ENCODE measurements at places on chromosomes 12 and 14.

DNA sequence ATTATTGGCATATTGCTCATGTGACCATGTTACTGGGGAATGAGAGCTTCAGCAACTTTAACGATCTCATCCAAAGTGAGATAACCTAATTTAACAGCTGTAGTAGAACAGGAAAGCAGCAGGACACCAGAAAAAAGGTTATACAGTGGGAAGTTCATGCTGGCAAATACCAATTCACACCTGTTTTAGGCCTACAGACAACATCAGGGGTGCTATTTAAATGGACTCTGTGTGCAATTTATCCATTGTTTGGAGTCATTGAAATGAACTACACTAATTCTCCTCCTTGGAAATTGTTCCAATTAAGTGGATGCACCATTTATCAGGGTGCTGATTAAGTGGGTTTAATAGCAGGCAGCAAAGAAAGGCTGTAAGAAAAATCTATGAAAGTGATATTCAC, 424.4 kb upstream of the LMO3 start:
- DNase-seq: no peak

DNA sequence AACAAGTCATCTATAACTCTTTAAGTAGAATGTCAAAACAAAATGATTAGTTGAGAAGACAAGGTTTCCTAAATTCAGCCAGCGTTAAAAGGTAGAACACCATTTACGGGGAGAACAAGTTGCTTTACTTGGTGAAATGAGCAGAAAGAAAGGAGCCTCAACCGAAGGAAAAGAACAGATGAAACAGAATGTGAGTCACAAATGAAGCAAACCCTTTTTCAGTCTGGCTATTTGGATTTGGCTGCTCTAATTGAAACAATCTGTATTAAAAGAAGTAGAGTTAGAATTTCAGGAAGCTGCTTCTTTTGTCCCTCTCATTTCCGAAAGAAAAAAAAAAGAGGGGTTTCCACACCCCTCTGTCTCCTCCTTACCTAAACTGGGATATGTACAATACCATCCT, 34.6 kb downstream of the CEP128 start:
- DNase-seq: no peak

DNA sequence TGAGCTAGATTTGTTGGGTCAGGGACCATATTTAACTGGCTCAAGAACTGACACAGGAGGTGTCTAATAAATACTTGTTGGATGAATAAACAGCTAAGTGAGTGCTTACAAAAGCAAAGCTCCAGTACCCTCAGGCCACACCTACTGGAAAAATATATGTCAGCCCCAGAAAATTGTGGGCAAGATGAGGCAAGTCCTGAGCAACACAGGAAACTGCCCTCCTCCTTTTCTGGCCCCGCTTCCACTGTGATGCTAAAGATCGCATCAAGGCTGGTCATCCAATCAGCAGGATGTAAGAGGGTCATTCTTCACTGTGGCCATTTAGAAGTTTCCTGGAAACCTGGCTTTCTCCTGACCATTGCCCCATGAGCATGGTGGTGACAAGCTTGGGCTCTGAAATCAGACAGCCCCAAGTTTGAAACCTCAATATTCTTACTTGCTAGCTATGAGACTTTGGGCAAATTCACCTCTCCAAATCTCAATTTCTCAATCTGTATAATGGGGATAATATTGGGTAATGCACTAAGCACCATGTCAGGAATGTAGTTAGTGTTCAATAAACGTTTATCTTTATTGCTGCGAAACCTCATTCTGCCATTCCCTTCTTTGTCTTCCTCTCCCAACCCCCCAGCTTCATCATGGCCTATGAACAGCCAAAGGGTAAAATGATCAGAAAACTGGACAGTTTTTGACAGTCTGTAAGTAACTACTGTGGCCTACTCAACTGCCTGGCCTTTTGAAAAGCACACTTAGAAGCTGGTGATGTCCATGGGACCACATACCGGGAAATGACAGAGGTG, 139.3 kb upstream of the PZP start:
- DNase-seq: no peak

DNA sequence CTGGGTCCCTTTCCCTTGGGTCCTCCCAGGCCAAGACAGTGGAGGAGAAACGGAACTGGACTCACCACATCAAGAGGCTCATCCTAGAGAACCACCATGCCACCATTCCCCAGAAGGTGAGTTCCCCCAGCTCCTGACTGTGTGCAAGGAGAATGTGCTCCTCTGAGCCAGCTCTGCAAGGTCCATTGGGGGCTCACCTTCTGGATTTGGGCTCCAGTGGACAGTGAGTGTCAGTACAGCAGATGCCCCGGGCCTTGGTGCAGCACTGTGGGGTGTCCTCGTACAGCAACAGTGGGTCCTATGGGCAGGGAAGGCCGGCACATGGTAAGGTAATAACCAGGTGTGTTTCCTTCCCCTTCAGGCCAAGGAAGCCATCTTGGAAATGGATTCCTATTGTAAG, 27.8 kb downstream of the PLEKHG3 start:
- DNase-seq: no peak

- no peak for DNase-seq
Observed at GRCh38 chr14:71060274-71060673, 153.0 kb downstream of the PCNX1 start.

GRCh38 chr14:68577802-68578541, 214.9 kb downstream of the ZFP36L1 start:
- DNase-seq: no peak

GRCh38 chr14:97198813-97199212, 401.6 kb downstream of the VRK1 start:
- no peak for DNase-seq

GRCh38 chr12:62866451-62867082, 68.4 kb downstream of the PPM1H start:
- DNase-seq: no peak

DNA sequence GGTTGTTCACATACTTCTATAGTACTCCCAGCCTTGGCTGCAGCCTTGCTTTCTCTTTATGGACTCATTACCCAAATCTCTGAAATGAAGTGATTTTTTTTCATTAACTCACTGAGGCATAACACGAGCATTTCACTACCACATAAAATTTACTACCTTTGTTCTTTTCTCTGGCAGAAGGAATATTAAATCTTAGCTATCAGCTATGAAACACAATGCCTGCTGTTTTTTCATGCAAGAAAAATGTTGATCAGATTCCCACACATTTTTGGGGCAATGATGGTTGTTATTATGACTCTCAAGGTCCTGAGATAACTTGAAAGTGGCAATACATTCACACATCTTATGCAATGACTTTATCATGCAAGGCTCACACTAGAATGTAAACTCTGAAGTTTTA, 225.3 kb upstream of the ATP2B1 start:
- DNase-seq: no peak

- no peak for DNase-seq
Observed at GRCh38 chr12:108694812-108695278, 36.5 kb downstream of the CORO1C start.

GRCh38 chr12:114821570-114821969, 137.6 kb upstream of the TBX3 start:
- DNase-seq: no peak

DNA sequence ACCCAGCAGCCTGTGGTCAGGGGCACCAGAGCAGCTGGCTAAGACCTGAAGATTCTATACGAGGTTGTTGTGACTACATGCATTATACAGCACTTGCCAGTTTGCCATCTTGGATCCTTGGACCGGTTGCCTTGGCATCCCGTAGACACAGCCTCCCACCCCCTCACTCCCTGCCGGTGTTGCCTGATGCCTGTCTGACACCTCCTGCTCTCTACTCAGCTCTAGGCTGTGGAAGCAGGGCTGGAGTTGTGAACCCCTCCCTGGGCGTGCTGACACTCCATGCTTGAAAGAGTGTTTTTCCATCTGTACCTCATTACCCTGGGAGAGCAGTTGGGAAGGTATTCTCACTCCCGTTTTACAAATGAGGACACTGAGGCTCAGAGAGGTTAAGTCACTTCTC, 2.5 kb downstream of the CHGA start:
- DNase-seq: no peak

DNA sequence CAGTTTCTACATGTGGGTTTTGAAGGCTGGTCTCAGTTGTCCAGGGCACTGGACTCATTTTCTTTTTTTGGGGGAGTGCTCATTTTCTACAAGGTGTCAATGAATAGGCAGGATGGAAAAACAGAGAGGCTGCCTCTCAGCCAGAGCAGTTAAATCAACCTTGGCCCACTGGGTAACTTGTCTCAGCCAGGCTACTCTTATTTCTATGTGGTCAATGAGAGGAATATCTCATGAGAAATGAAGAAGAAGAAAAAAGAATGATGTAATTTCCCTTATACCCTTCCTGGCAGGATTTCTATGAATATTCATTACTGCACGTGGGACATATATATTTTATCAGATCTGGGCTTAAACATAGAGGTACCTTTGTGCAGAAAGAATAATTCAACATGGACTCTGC, 155.2 kb upstream of the E2F7 start:
- no peak for DNase-seq

- no peak for DNase-seq
Observed at GRCh38 chr12:1916371-1917171, 1.9 kb downstream of the CACNA2D4 start.

- no peak for DNase-seq
Observed at GRCh38 chr12:26786865-26787514, 46.0 kb downstream of the ITPR2 start.

GRCh38 chr14:62654641-62655040, 390.6 kb downstream of the KCNH5 start:
- no peak for DNase-seq

- no peak for DNase-seq
Observed at GRCh38 chr12:41274643-41275042, 86.5 kb downstream of the PDZRN4 start.

- DNase-seq: no peak
Observed at GRCh38 chr12:116735951-116736599, 1.8 kb downstream of the SPRING1 start.

DNA sequence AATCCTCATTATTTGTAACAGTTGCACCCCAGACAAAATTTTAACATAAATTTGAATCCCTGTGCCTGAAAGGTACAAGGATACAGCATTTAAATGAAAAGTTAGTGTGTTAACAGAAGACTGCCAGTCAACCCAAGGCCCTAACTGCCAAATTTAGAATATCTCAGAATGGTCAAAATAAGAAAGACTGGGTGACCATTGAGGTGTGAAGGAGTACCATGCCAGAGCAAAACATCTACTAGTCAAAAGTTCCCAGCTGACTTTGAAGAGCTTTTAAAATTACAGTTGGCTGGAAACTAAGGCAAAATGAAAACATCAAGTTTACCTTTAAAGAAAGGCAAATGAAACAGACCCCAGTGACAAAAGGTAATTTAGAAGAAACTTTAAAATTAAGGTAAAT, 18.4 kb downstream of the SAV1 start:
- no peak for DNase-seq

DNA sequence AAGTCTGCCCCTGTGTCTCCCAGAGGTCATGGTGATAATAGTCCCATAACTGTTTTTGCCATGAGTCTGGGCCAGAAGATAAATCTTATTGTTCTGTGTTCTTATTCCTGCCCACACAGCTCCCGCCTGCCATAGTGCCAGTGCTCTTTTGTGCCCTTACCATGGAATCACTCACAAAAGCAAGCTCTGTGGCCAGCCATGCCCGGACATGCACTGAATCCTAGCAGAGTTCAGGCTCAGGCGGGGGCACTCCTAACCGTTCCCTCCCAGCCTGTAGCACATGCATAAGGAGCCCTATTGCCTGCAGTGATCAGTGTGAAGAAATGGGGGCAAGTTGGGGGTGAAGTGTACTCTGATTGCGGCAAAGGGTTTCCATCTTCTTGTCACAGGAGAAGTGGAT, 33.3 kb downstream of the DHRS2 start:
- DNase-seq: no peak

DNA sequence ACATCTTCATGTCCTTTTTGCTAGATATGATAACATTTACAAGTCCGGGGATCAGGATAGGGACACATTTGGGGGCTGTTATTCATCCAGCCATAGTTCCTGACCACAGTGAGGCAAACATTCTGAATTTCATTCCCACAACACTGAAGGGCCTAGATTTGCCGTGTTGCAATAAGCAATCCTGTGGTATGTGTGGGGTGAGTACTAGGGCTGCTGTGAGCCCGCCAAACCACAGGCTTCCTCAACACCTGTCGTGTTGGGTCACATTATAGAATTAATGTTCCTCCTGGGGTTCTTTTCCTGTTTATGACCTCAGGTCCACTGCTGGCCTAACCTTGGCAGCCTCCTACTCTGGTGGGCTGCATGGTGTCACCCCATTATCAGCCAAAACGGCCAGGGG, 119.2 kb downstream of the TBC1D30 start:
- DNase-seq: no peak

All from stimulated activated CD8-positive, alpha-beta memory T cell treated with anti-CD3 and anti-CD28 coated beads, Interleukin-4, amount 100 ng/mL, for 1 hour (primary cell).